Pons (tissue), 1 donor: ENCODE measurements at places on chromosomes 7 and 10.

- no peak for DNase-seq
Observed at GRCh38 chr7:107559864-107560263, 3.9 kb downstream of the COG5 start.

GRCh38 chr7:42768045-42768444, 143.8 kb downstream of the C7orf25 start:
- DNase-seq: no peak

- no peak for DNase-seq
Observed at GRCh38 chr7:53768186-53768585, 732.8 kb downstream of the POM121L12 start.

DNA sequence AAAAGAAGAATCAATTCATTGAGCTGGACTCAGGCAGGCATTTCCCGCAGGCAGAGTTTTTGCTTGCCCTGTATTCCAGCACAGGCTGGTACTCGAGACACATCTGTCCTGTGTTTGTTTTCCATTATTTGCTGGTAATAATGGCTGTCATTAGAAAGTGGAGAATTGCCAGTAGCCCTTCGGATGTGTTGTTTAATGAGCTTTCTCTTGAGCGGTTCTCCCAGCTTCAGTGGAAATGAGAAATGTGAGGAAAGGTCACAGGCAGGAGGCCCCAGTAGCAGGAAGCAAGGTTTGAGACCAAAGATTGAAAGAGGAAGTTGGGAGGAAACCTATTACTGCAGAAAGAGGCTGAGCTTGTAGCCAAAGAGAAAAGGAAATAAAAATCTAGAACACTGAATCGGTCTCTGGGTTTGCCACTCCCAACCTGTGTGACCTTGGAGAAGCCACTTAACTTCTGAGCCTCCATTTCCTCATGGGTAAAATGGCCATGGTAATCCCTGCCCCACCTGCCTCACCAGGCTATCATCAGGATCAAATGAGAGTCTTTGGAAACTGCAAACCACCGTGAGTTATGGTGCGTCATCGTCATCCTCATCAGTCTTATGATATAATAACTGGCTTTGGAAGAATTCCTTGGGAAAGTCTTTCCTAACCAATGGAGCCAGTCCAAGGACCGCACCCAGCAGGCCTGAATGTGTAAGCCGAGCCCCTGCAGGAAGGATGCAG, 67.7 kb downstream of the TACR2 start:
- DNase-seq: peak; percentile 64

DNA sequence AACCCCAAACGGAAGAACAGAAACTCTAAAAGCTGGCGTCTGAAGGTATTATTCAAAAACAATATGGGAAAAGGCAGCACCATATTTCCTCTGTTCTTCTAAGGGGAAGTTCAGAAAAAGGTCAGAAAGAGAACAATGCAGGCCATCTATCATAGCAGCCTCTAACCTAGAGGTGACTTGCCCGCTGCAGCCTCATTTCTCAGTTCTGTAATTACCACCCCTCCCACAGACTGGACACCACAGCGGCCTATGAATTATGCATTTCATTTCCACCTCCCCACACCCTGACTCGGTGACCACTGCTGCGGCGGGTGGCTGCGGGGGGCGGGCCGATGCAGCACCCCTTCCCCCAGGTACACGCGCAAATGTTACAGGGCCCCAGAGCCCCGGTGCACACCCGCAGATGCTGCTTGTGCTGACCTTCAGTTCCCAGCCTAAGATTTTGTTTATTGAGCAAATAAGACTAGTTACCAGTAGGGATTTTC, 125.5 kb downstream of the CLEC2L start:
- DNase-seq: no peak

- DNase-seq: no peak
Observed at GRCh38 chr10:32893434-32893833, 64.6 kb downstream of the ITGB1 start.

- DNase-seq: peak; percentile 7
Observed at GRCh38 chr7:130356121-130356875, 11.7 kb downstream of the CPA5 start.

DNA sequence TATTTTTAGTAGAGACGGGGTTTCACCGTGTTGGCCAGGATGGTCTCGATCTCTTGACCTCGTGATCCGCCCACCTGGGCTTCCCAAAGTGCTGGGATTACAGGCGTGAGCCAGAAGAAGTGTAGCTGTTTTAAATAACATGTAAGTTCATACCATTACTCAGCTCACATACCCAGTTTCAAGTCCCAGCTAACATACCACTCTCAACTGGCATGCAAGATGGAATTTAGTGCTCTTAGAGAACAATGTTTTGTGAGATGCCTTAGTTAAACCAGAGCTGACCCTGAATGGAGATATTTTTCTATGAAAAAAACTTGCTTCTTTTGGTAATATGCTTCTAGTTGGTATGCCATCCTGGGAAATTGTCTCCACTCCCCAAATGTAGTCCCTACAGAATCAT, 37.3 kb downstream of the HBP1 start:
- DNase-seq: no peak

DNA sequence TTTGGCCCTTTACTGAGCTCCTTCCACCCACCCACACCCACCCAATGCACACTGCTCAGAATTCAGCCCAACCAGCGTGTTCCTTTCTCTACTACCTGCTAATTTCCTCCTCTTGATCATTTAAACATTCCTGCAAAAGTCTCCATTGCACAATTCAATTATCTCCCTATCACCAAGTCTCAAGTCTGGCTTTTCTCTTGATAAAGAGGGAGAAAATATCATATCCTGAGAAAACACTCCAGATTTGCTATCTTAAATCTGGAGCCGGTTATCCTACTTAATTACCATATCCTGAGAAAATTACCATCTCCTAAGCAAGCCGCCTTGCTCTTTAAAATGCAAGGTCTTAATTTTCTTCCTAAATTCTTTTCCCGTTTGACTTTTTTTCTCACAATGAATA, 505.5 kb downstream of the XPNPEP1 start:
- no peak for DNase-seq
